ENCODE measurements at places on chromosomes 4 and X.
A peak's percentile ranks its signal among the peaks of the same experiment; 100 is the strongest.

DNA sequence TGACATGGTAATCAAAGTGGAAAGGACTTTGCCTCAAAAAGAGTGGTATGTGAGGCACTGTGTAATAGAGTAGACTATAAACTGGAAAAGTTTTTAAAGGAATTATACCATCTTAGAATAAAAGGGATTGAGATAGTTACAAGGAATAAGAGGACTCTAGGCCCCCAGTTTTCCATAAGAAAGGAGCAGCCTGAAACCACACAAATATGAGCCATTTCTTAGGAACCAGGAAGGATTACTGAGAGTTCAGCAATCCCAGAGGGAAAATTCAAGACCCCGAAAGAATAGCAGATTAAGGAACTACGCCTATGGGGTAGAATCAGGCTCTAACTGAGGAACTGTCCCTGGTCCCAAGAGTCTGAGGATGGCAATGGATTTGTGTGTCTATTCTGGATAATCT, 1213.3 kb downstream of the C4orf33 start:
- no peak for DNase-seq

GRCh38 chr4:156999175-156999517, 27.5 kb upstream of the PDGFC start:
- DNase-seq: peak; percentile 11

GRCh38 chr4:7166237-7166636, 26.1 kb upstream of the SORCS2 start:
- DNase-seq: no peak

DNA sequence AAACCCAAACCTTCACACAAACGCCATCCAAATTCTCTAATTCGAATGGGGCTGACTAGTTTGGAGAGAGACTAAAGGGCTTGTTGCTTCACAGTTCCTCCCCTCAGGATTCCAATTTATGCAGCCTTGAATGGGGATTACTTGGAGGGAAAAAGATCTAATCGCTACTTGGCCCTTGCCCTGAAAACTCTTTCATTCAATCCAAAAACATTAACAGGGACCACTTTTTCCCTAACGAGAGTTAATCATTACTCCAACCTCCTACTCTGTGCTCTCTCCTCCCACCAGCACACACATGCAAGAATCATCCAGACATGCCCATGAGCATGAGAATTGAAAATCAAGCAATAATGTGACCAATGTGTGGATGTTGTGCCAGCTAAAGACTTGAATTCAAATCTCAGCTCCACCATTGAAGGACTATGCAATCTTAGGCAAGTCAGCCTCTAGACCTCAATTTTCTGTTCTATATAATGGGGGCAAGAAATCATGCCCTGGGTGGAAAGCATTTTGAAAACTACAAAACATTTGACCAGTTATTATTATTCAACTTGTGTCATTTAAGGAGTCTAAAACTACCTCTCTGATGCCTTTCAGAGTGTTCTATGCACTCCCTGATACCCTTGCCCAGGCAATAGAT, 34.3 kb upstream of the GPC3 start:
- DNase-seq: no peak

DNA sequence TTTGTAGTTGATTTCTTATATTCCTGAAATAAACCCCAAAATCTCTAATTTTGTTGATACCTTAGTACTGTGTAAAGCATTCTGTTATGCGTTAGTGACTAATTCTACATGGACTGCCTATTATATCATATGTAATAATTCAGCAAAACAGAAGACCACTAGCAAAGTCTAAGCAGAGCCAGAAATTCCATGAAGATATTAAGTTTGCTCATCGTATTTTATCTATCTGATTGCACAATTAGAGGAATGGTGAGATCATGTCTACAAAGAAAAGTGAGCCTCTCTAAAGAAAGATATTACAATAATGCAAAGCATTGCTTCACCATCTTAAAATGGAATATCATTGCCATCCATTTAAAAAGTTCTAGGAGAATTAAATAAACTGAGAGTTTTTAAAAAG, 374.6 kb upstream of the SLC7A11 start:
- no peak for DNase-seq

- no peak for DNase-seq
Observed at GRCh38 chr4:168584321-168584771, 87.5 kb downstream of the PALLD start.

- DNase-seq: no peak
Observed at GRCh38 chrX:125378770-125379169, 59.1 kb downstream of the TEX13C start.

- no peak for DNase-seq
Observed at GRCh38 chr4:15100994-15101695, 98.9 kb downstream of the CPEB2 start.

Measured in GF-D8 (cell line).